ENCODE measurements at places on chromosomes 2 and 18.

DNA sequence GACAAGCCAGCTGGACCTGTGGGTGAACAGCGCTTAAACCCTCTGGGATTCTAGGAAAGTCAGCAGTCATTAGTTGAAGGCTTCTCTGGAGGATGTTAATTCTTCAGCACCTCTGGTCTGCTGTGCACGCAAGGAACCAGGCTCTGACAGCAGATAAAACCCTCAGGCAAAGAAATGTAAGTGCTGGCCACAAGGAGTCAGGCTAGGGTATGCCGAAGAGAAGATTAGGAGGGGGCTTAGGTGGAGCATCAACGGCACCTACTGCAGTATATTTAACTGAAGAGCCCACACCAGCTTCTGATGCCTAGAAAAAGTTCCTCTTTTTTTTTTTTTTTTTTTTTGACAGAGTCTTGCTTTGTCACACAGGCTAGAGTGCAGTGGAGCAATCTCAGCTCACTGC lies 304.2 kb upstream of the MC4R start:
- no peak for DNase-seq

DNA sequence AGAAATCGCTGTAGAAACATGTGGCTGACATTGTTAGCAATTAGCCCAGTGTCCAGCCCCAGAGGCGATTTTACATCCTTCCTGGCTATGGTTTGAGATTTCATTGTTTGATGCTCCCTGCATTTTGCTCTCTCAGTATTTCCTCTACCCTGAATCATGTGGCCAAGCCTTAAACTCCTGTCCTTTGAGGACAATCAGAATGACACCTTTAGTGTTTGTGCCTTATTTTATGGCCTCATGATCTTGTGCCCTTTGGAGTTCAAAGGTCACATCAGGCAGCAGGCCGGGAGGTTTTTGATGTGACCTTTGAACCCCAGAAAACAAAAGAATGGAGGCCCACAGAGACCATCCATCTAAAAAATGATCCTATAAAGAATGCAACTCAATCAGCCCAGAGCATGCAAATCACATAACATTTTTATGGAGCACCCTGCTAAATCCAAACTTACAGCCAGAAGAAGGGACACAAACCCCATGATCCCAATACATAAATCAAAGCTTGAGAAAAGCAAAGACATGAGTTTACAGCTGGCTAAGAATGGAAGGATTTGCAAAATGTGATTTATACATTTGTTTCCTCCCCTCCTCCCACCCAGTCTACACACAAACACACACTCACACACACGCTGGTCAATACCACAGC lies 52.5 kb downstream of the FECH start:
- no peak for DNase-seq

- no peak for DNase-seq
These were observed 5.8 kb downstream of the MAPRE3 start for GRCh38 chr2:26976237-26976636.

- no peak for DNase-seq
These were observed 100.5 kb upstream of the LMAN1 start for GRCh38 chr18:59459369-59460071.

- DNase-seq: no peak
These were observed 28.1 kb downstream of the TRMT61B start for GRCh38 chr2:28842042-28842441.

- DNase-seq: no peak
These were observed 59.4 kb downstream of the TSPYL6 start for GRCh38 chr2:54196646-54197045.

- DNase-seq: no peak
These were observed 259.2 kb downstream of the NDUFA10 start for GRCh38 chr2:239765911-239766310.

GRCh38 chr2:180905461-180905860 lies 74.9 kb upstream of the UBE2E3 start:
- DNase-seq: no peak

DNA sequence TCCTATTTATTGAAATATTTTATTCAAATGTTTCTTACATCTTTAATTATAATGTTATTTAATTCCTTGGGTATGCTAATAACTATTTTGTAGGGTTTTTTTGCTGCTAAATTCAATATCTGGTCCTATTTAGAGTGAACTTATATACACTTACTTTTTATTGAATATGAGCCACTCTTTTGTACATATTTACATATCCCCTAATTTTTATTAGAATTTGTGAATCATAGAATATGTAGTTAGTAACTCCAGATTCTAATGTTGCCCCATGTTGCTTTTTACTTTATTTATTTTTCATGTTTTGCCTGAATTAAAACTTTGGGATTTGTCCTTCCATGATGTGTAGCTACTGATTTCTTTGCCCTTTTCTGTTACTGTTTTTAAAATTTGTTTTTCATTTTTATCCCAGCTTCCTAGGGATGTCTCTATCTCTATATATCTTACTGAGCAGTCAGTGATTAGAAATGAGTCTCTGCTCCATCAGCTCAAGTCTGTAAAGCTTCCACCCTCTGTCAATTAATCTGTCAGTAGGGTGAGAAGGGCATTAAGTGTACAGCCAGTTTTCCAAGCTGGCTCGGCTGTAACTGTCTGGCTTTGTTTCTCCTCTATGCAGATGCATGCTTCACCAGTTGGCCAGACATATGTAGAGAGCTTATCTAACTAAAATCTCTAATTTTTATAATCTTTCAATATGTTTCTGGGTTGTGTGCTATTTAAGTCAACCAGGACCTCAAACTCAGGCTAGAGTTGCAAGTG lies 256.9 kb downstream of the CDH19 start:
- no peak for DNase-seq

DNA sequence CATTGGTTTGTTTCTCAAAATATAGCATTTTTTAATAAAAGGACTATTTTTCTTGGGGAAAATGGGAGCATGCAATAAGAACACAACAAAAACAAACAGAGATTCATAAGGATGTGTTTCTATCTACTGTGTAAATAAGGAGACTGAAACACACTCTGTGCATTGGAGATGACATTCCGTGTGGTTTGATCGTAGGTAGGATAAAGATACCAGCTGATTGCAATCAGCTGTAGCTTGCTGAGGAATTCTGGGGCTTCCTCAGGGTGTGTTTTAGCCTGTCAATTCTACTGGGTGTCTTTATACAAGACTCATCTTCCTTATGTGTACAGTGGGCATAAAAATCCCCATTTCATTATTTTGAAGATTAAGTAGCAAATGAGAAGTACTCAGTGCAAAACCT lies 591.6 kb downstream of the DSC3 start:
- no peak for DNase-seq

DNA sequence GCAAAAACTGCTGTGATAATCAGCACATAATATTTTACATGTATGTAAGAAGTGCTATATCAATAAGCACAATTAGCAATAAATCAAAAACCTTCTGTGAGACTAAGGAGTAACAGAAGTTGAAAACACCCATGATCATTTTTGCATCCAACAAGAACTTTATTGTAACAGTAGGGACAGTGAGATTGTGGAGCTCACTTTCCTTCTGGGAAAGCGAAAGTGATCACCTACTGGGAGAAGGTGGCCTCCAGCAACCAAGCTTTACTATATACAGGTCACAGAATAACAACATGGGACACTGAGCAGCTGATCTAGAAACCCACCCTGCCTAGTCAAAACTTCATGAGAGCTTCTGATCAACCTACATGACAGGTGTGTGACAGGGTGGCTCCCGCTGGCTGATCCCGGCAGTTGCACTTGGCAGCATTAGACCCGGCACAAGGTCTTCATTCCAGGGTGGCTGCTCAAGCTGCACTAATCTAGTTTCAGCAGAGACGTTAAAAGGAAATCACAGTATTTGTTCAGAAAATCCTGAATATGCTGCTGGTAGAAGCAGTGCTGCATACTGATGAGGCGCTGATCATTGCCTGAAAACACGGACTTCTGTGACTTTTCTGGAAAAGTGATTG lies 63.5 kb upstream of the ARL5A start:
- no peak for DNase-seq

DNA sequence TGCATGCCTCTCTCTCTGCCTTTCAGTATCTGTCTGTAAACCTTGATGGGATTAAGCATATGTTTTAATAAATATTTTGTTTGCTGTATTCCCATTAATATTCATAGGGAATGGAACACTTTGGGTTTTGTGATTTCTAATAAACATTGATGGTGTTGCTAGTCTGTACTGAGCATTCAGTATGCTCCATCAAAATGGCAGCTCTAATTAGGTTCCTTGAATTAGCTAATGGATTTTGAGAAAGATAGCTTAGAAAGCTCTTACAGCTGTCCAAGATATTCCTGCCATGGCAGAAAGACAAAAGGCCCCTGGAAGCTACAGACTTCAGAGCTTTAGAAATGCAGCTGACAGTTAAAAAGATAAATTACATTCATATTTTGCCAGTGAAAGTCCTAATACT lies 199.2 kb upstream of the NRP2 start:
- no peak for DNase-seq

- peak; percentile 54 for DNase-seq
These were observed 2.2 kb downstream of the ITM2C start for GRCh38 chr2:230866756-230867523.

GRCh38 chr2:14401873-14402272 lies 230.6 kb upstream of the LRATD1 start:
- no peak for DNase-seq

DNA sequence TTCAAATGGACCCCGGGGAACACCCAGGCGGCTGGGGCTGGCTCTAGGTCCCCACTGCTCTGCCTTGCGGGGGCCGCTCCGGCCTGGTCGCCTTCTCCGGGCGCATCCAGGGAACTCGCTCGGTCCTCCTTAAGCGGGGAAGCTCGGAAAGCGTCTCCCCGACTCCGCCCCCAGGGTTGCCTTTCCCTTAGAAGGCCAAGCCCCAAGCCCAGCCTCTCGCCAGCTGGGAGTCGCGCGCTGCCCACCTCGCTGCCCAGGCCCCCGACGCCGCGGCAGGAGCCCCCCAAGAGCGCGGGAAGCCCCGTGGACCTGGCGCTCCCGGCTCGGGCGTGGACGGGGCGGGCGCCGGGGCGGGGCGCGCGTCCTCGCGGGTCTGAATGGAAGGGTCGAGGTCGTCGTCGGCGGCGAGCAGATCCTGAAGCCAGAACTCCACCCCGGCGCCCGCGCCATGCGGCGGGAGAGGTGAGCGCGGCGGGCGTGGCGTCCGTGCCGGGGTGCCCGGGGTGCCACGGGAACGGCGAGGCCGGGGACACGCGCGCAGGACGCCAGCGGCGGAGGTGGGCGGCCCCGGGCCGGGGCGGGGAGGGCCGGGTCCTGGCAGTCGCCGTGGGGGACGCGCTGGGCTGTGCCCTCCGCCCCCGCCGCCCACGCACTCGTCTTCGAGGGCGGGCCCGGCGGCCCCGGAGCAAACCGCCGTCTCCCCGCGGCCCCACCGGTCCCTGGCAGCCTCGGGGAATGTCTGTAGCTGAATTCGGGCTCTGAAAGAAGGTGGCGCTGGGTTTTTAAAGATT lies at the start of gene BOK:
TSS of gene BOK (plus strand) at position 214 of the 791 bp plus-strand sequence. CDS start 739 bp downstream, outside the sequence.
- no peak for DNase-seq

DNA sequence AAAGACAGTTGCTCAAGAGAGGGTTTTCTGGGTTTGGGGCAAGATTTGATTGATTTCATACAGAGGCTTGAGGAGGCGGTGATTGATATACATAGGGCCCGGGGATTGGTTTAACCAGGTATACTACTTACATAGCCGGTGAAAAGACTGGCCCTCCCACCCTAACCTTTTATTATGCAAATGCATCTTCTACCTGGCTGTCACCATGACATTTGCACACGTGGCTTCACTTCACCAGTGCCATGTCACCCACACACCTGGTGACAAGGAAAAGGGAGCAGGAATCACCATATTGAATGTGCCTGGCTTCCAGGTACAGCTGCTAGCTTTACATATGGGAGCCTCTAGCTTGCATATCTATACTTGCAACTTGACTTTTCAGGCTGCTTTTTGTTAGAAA lies 9.7 kb downstream of the ERMN start:
- DNase-seq: no peak

GRCh38 chr2:238973038-238973739 lies 125.3 kb downstream of the TWIST2 start:
- DNase-seq: no peak

GRCh38 chr2:12613137-12613835 lies 103.5 kb upstream of the TRIB2 start:
- no peak for DNase-seq

GRCh38 chr18:27778441-27778840 lies 398.5 kb downstream of the CDH2 start:
- no peak for DNase-seq

DNA sequence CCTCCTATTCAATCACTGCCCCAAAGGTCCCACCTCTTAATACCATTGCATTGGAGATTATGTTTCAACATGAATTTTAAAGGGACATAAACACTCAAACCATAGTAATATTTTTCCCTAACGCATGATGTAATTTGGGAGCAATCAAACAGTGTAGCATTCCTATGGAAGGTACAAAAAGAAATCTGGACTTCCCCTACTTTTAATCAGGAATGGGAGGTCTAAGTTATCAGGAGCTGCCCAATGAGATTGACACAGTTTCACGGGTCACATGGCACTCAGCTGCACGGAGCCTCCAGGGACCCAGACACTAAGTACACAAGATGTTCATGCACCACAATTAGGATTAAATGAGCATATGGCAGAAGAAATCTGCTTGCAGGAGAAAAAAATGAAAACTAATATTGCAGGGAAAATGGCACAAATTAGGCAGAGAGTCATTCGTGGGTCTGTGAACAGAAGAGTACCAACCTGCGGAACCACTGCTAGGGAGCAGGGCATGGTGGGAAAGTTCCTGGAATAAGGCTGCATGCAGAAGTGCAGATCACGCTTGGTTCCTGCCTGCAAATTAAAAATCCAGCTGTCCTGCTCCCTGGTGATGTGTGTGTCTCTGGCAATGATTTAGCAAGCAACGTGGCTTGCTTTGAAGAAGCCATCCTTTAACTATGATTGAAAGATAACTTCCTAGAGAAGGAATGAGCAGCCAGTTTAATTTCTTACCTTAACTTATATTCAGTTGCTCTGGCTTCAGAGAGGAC lies 326.6 kb upstream of the ID2 start:
- DNase-seq: no peak

DNA sequence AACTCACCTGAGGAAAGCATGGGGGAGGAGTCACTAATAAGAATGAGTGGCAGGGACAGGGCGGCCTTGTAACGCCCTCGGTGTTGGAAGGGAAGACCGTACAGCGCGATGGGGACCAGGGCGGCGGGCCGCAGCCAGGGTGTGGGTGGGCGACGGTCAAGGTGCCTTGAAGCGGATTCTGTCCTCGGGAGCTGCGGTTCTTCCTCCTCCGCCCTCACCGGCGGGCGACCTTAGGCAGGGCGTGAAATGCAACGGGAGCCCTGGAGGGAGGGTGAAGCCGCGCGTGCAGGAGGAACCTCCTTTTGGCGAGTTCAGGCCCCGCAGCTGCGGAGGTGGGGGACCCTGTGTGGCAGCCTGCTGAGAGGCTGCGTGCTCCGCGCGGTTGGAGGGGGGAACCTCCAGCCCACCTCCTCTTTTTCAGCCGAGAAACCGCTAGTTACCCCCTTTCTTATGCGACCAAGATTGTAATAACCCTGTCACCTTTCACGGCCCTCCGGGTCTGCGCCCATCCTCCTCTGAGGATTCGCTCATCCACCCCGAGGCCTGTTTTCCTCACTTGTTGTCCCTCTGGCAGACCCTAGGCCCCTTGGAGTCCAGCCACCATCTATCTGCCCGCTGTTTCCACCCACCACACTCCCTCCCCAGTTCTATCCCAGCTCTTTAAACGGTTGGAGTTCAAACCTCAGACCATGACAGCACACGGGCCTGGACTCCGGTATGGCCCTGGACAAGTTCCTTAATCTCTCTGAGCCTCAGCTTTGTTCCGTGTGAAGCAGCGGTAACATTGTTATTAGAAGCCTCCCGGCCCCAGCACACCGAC lies 823 bp upstream of the RNU2-63P start:
- no peak for DNase-seq

All from activated naive CD4-positive, alpha-beta T cell treated with Interleukin-2 at 50 U/mL for 16 hours (primary cell).